ENCODE measurements at places on chromosomes 12 and 14. TPM values are rescaled to one million over a fixed set of nuclear protein-coding genes. Genes with fewer than 3 reads are reported as not detected.

DNA sequence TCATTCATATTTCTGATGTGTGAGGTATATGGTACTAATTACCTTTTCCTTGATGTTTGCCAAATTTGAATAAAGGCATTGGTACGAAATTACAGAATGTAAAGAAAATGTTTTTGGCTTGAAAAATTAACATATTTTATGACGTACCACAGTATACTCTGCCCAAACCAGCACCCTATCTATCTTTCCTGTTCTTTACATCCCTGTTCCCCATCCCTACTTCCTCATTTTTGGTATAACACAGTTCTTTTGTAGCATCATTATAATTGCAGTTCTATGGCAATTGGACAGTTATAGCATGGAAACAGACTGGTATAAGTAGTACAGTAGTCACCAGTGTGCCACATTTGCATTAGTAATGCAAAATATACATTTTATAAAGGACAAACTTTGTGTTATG lies 7.0 kb upstream of the CCT2 start:
- ATAC-seq = no peak

DNA sequence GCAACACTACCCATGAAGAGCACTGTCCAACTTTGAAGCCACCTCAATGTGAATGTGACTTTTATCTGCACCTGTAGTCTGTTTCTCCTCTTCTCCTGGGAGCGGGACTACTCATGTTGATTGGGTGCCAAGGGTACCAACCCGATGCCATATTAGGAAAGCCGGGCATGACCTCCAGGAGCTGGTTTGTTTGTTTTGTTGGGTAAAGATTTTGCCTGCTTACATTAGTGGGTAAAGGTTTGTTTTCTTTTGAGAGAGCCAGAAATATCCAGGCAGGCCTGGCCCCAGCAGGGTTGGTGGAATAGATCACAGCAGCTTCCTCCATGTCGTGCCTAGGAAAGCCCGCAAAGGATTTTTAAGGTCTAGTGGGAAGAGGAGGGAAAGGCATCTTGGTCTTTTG lies 19.7 kb upstream of the ITPK1 start:
- no peak for ATAC-seq

DNA sequence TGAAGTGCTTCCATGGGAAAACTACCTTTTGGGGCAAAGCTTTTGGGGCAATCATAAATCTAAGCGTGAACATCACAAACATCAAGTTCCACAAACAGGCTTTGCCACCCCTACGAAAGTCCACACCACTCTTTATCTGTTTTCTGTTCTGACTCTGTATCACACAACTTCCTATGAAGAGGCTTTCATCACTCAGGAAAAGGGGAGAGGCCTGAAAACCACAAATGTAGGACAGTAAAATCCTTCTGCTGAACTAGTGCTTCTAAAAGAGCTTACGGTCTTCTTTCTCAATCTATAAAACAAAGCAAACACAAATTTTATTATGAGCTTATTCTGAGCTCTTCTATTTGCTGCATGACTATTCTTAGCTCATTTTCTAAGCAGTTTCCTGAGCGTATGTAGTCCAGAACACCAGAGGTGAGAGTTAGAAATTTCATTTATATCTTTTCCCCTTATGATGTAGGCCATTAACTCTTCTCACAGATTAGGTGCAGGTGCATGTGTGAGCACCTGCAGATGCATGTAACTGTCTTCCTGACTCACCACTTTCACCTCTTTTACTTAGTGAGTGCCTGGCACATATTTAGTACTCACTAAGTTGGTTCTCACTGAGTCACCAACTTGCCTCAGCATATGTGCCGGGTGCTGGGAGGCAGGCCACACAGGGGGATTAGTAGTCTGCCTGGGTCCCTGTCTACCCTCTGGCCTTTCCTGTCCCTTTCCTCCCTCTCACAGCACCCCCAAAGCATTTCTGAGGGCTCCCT lies 32.9 kb upstream of the SYCP3 start:
- no peak for ATAC-seq

DNA sequence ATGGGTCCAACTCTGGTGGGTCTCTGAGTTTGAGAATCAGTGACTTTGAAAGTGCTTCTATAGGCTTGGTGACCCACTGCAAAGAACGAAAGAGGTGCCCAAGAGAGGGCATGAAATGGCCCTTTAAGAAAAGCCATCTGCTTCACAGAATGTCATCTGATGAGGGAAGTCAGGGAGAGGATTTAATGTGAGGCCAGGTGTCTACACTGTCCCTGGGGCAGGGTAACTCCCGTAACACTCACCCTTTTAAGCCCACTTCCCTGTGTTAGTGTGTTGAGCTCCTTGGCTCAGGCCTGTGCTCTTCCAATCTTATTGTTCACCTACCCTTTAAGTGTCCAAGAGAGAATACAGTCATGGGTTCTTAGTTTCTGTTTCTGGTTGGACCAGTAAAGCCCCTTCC lies 16.4 kb upstream of the SRSF5 start:
- ATAC-seq = no peak

GRCh38 chr14:95123891-95124579 lies 33.3 kb downstream of the DICER1 start:
- peak; percentile 63 for ATAC-seq

- no peak for ATAC-seq
These were observed 13.3 kb downstream of the LIN7A start for GRCh38 chr12:80924437-80924836.

- no peak for ATAC-seq
These were observed 17.2 kb downstream of the DERA start for GRCh38 chr12:15928346-15928745.

GRCh38 chr12:45077251-45077650 lies 26.4 kb upstream of the DBX2 start:
- no peak for ATAC-seq

DNA sequence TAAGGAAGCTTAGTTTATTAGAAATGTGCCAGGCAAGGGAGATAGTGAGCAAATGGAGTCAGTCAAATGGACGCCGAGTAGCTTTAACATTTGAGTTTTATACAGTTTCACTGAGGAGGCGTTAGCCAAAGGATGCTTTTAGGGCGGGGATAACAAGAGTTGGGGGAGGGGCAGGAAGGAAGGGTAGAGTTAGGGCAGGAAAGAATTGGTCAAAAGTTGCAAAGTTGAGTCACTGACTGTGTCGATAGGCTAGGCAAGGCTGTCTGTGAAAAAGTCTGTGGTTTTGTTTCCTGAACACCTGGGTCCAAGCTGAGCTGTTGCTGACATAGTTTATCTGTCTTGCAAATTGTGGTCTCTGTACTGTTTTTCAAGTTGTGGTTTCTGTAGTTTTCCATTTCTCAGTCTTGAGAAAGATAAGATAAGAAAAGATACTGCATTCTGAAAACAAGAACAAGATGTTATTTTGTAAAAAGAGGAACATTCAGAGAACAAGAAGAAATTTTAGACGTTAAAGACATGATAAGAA lies 62.6 kb upstream of the RESF1 start:
- ATAC-seq = peak; percentile 41

- no peak for ATAC-seq
These were observed 356.4 kb upstream of the SEL1L start for GRCh38 chr14:81890020-81890419.

GRCh38 chr12:44848703-44849085 lies 27.4 kb downstream of the NELL2 start:
- ATAC-seq = no peak

Gene LRTM2
- not detected for total RNA-seq

Gene RTL1
- not detected for total RNA-seq

Gene CD27
- not detected for total RNA-seq

Gene KCNA5
- total RNA-seq = 11.4 TPM

Gene ACVRL1
- total RNA-seq = 133 TPM

Gene ENDOU
- 1.0 TPM for total RNA-seq

Gene LHX5
- not detected for total RNA-seq

Gene FBLN5
- total RNA-seq = 77.7 TPM

Gene HOXC11
- not detected for total RNA-seq

Gene BCL2L14
- total RNA-seq = not detected
